ENCODE measurements at places on chromosomes 2 and 18. TPM values are rescaled to one million over a fixed set of nuclear protein-coding genes. Genes with fewer than 3 reads are reported as not detected.
A peak's percentile ranks its signal among the peaks of the same experiment; 100 is the strongest.

GRCh38 chr2:118641711-118642110 is 205.7 kb downstream of the EN1 start:
- DNase-seq, result no peak

RAX gene
- total RNA-seq, result not detected

YWHAQ gene
- total RNA-seq, result 111 TPM

DNA sequence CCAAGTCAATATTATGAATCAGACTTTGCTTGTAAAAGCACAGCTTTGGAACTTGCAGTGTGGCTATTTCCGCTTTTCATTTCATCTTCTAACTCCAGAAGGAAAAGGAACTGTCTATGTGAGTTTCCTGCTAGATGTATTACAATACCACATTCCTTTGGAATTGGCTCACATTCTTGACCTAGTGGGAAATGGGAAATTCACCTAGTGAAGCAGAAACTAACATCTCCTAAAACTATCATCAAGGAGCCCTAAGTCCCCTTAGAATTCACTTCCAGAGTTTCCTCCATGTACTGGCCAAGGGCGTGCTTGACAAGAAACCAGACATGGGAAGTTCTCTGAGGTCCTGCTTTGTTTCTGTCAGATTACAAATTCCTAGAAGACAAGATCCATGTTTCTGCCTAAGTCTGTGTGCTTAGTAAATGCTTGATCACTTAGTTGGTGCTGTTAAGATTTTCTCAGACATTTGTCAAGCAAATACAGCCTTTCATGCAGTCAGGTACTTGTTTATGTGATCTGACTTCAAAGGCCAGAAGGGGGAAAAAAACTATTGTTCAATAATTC is 275.7 kb upstream of the FN1 start:
- no peak for DNase-seq

NR4A2 gene
- total RNA-seq, result 1.8 TPM

DNA sequence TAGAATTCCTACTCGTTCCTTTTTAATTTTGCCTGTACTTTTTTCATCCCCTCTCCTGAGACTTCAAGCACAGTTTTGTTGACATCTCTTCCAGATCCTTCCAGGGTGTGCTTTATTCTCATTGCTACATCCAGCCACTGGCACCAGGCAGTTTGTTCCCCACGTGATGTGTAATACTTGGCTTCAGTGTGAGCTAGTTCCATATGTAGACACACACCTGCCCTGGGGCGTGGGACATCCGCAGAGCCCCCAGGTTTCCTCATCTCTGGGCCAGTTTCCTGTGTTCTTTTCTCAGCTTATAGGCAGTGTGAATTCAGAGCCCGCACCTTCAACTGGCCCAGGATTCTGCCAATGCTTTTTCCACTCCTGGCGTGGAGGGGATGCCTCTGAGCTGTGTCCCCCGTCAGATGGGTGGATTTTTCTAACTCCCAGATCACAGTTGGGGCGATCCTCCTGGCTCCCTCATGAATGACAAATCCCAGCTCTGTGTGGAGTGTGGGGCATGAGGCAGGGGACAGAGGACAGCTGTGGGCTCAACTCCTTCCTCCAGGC is 46.6 kb downstream of the DIPK1C start:
- peak; percentile 50 for DNase-seq
